Hematopoietic multipotent progenitor cell treated with erythropoietin and hydrocortisone succinate and interleukin-3 and kit ligand, for 4 days (in vitro differentiated cells): ENCODE measurements at places on chromosomes 11 and 22.

- no peak for DNase-seq
Observed at GRCh38 chr22:42688241-42689211, 32.1 kb downstream of the A4GALT start.

DNA sequence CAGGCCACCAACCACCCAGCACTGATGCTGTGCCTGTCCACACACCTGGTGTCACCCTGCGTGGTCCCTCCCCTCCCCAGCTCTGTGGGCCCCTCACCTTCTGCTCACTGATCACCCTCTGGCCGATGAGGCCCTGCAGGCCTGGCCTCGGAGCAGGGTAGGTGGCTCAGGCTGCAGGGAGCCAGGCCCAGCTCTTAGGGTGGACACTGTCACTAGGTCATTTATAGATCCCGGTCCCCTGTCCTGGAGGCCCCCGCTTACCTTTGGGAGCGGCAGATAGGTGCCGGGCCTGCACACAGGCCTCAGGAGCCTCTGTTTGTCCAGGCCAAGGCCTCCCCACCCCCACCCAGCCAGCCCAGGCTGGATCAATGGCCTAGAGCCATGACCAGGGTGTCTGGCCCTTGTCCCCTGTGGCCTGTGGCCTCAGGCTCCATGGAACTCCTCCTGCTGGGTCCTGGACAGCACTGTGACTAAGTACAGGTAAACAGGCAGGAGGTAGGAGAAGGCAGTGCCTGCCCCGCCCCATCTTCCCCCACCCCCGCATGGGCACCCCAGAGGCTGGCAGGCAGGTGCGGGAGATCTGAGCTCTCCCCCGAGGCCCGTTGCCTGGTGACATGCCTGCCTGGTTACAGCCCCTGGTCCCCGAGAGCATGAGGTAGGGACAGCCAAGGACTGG lies at the start of gene TMPRSS6:
TSS of gene TMPRSS6 (minus strand) at position 472 of the 676 bp plus-strand sequence. CDS start 6,296 bp downstream, outside the sequence.
- no peak for DNase-seq

- no peak for DNase-seq
Observed at GRCh38 chr11:11044137-11044855, 186.4 kb upstream of the ZBED5 start.

GRCh38 chr11:71477641-71478527 lies 24.9 kb downstream of the NADSYN1 start:
- DNase-seq = no peak

- DNase-seq = peak; percentile 61
Observed at GRCh38 chr22:49847751-49848689, 5.6 kb upstream of the ZBED4 start.

DNA sequence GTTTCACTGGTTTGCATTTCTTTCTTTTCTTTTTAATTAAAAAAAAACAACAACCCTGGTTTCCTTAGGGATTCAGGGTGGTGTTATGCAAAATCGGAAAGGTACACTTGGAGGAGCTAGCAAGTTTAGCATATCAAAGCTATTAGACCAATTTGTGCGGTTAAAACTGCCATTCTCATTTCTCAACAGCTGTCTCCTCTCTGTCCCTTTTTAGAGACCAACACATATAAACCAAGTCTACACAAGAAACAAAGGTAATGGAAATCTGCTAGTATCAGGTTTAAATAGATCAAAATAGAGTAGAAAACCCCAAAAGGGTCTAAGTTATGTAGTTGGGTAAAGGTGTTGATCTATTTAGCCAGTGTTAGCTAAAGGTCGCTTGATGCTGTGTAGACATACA lies 1.7 kb upstream of the SESN3 start:
- peak; percentile 38 for DNase-seq

- peak; percentile 91 for DNase-seq
Observed at GRCh38 chr11:65884716-65885092, 3.6 kb downstream of the FIBP start.

GRCh38 chr11:132681971-132682370 lies 850.3 kb downstream of the OPCML start:
- no peak for DNase-seq

DNA sequence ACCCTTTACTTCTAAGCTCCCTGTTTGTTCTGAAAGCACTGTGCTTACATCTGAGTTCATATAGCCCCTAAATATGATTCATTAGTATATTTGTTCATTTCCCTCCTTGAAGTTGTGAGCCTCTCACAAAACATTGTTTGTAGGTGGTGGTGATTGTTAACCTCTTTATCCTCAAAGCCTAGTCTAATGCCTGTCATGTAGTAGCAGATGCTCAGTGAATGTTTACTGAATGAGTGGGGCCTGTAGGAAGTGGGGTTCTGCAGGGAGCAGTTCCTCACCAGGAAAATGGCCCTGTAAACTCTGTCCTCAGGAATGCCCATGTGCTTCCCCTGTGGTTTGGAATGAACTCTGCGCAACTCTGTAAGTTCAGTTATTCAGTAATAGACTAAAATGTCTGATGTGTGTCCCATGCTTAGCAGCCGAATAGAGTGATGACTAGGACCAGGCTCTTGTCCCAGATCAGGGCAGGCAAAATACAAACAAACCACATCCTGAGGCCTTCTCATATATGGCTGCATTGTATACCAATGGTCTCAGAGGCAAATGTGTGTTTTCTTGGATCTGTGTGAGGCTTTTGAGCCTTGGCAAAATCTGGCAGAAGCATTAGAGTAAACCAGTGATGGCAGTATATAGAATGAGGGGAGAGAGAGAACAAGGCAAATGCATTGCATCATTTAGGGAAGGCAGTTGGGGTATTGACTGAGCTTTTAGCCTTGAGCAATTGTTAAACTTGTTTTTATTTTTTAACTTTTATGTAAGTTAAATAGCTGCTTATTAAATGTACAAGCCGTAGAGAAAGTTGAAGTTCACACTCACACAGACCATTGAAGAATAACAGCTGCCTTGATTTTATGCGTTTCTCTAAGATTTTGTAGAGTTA lies 91.4 kb upstream of the BIRC3 start:
- DNase-seq = no peak
